HuH-7 (cell line): ENCODE measurements at places on chromosomes 12 and 14.
A peak's percentile ranks its signal among the peaks of the same experiment; 100 is the strongest.

GRCh38 chr12:19014240-19014639 lies 115.3 kb upstream of the PLEKHA5 start:
- DNase-seq = no peak

GRCh38 chr12:33427071-33427470 lies 12.5 kb downstream of the SYT10 start:
- DNase-seq = no peak

- no peak for DNase-seq
Measured at GRCh38 chr14:78700236-78700635, 530.1 kb downstream of the NRXN3 start.

- DNase-seq = no peak
Measured at GRCh38 chr12:2877953-2878732, 1.1 kb downstream of the RHNO1 start.

DNA sequence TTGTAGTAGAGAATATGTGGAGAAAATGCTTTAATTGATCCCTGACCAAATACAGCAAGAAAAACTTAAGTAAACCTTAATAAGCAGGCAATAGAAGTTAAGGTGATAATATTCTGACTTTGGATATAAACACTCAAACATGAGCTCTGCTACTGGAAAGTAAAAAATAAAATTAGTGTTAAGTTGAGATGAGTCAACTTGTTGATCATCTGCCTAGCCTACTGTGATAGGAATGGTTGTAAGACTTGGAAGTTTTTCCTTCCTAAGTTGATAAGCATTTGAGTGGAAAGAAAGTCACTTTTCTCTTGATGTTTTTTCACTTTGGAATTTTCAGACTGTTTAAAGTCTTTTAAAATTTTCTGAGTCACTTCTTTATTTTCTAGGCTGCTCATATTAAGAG lies 26.0 kb downstream of the ADIPOR2 start:
- no peak for DNase-seq

DNA sequence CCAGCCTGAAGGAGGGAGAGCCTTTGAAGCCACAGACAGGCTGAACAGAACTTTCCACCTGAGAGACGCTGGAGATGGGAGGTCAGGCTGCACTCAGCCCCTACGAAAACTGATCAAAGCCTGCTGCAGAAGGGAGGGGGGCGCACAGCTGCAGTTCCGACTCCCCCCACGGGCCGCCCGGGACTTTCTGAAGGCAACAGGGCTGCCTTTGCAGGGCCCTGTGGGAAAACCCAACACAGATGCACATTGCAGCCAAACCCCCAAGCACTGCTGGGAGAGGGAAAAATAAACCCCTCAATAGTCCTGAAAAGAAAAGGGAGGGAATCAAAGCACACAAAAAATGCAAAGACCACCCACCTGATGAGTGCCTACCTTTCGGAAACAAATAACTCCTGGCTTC lies 290.6 kb downstream of the ZFP36L1 start:
- no peak for DNase-seq

DNA sequence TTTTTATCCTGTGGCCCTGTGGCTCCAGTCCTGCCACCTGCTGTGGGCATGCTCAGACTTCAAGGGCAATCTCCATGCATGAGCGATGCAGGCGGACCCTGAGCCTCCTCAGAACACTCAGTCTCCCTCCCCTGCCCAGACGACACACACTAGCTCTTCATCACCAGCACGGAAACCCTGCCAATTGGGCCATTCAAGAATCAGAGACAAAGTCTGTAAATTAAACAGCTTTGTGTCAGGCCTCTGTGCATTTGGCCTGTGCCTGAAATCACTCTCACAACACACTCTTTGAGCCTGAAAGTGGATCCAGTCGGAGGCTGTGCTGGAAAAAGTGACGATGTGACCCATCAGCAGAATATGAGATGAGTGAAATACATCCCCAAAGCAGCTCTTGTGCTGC lies 12.5 kb downstream of the POU6F1 start:
- DNase-seq = no peak

DNA sequence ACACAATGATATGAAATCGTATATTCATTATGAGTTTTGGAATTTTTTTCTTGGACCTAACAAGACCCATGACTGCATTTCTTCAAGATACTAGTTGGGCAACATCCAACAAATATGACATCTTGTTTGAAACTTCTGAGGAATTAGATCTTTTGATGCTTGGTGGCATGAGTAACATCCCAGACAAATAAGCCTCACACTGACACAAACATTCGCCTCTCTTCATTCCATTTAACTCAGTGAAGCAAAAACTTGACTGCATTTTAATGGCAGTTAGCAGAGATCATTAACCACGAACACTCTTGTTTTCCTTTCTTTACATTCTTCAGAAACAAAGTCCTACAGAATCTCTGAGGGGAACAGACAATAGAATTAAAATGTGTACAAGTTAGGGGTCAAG lies 758.3 kb downstream of the C12orf50 start:
- no peak for DNase-seq

DNA sequence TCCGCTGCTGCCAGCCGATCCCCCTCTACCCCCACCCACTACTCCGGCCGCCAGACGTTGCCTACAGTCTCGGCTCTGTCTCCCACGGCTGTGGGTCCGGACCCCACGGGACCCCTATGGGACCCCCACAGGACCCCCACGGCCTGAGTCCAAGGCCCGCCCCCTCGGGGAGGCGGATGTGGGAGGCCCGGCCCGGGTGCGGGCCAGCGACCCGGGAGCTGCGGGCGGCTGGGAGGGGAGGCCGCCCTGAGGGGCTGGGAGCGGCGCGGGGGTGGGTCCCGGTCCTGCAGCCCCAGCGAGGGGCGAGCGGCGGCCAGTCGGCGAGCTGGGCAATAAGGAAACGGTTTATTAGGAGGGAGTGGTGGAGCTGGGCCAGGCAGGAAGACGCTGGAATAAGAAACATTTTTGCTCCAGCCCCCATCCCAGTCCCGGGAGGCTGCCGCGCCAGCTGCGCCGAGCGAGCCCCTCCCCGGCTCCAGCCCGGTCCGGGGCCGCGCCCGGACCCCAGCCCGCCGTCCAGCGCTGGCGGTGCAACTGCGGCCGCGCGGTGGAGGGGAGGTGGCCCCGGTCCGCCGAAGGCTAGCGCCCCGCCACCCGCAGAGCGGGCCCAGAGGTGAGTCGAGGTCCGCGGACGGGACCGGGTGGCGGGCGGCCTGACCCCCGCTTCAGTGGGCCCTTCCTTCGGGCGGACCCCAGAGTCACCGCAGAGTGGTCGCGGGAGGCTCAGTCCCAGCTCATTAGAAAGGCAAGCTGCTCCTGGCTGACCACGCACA lies at the start of gene ACVRL1:
ACVRL1 (plus strand) TSS at position 422 of the 773 bp plus-strand sequence. CDS start 4,971 bp downstream, outside the sequence.
- DNase-seq = no peak

DNA sequence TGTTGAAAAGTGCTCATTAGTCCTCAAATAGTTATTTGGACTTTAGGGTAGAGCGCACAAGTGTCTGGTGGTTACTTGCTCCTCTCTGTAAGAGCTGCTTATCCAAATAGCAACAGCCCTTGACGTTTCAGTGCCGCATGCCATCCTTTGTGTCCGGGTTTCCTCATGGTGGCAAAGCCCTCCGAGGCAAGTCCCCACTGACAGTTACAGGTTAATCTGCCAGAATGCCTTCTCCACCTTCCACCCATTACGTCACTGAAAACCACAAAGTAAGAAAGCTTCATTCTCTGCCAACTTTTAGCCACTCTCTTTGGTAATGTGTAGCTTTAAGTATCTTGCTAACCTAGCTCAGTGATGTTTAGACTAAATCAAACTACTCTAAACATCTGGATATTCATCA lies 78.6 kb downstream of the POLR3B start:
- DNase-seq = no peak

DNA sequence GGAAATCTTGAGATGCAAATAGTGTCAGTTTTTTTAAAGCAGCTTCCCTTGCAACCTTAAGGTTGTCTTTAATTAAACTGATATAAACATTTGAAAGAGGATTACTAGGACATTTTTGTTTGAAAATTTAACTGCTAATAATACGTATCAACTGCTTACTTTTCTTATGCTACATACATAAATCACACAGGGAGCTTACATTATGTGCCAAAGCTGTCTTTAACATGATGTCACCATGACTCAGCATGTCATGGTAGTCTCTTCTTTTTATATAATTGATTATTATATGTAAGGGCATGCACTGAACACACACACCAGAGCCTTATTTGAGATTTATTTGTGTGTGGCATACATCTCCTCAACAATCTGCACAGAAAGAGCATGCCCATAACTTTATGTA lies 63.0 kb upstream of the PTHLH start:
- DNase-seq = no peak

GRCh38 chr14:92696366-92696765 lies 52.1 kb downstream of the LGMN start:
- DNase-seq = no peak

GRCh38 chr14:68784226-68784910 lies 8.5 kb downstream of the ZFP36L1 start:
- peak; percentile 81 for DNase-seq

- no peak for DNase-seq
Measured at GRCh38 chr12:70598467-70599193, 38.6 kb downstream of the PTPRB start.

GRCh38 chr14:76710056-76711010 lies 50.9 kb upstream of the VASH1 start:
- DNase-seq = peak; percentile 28

DNA sequence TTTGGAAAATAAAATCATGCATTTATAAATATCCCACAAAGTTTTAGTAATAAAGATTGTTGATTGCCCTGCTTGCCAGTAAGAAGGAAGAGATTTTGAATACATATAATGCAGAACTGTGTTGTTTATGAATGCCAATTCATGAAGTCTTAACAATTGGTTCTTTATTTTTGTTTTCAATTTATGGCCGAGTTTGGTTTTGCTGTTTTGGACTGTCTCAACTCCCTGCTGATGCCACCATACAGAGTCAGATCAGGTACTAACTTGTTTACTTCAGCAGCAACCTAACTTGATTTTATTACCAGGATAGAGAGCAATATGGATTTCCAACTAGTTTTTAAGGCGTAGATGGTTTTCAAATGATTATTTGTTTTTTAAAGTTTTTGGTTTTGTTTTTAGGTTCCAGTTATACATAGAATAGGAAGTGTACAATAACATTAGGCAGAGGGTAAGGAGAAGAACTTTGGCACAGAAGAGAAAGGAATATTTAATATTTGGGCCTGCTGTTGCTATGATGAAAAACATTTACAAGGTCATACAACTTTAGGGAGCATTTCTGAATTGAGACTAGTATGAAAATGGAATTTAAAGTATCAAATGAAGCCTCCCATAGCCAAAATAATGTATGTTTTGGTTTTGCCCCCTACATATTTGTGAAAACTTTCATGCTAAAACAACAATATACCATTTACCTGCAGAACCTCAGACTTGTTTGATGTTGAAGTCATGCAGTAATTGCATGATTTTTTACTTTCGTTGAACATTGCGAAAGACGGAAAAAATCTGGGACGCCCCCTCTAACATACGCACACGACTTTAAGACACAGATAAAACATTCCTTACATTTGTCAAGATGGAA lies 904 bp upstream of the FAM177A1 start:
- no peak for DNase-seq

- no peak for DNase-seq
Measured at GRCh38 chr12:52019113-52019770, 12.5 kb downstream of the TAMALIN start.

DNA sequence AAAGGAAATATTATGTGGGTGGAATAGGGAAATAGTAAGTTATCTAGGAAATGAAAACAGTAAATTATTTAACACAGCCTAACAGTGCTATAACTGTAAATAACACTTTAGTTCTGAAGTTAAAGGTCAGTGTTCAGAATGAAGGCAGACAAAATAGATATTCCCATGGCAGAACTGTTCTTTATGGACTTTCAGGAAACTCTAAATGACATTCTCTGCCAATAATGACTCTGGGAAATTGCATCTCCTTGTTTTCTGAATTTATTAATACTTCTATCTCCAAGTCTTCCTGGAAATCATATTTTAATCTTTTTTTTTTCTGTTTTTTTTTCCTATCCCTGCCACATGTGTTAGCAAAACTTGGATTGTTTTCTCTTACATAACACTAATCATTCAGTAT lies 101.4 kb downstream of the PDE3A start:
- no peak for DNase-seq

DNA sequence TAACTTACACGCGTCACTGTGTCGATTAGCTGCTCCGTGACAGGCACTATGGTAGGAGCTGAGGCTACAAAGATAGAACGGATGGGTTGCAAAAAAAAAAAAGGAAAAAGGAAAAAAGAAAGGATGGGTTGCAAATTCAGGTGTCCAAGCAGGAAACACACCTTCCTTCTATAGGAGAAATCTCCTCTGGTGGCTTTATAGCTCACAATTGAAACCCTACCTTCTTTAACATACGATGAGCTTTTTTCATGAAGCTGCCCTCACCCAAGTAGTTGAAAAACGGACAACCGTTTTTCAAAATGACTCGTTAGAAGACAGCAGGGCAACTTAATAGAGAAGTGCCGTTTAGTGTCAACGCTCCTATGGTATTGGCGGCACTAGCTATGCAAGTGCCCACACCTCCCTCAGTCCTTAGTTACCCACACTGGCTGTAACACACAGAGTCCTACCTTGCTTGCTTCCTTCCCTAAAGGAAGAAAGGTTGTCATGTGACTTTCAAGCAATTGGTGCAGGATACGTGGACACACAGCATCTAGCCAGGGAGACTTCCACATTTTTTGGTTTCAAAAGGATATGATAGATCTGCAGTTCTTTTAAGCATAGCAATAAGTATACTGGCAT lies 682 bp upstream of the TRIP11 start:
- peak; percentile 25 for DNase-seq

- DNase-seq = no peak
Measured at GRCh38 chr14:105193916-105194782, 13.0 kb upstream of the NUDT14 start.

- DNase-seq = peak; percentile 67
Measured at GRCh38 chr14:37594238-37594970, 645 bp downstream of the FOXA1 start.

DNA sequence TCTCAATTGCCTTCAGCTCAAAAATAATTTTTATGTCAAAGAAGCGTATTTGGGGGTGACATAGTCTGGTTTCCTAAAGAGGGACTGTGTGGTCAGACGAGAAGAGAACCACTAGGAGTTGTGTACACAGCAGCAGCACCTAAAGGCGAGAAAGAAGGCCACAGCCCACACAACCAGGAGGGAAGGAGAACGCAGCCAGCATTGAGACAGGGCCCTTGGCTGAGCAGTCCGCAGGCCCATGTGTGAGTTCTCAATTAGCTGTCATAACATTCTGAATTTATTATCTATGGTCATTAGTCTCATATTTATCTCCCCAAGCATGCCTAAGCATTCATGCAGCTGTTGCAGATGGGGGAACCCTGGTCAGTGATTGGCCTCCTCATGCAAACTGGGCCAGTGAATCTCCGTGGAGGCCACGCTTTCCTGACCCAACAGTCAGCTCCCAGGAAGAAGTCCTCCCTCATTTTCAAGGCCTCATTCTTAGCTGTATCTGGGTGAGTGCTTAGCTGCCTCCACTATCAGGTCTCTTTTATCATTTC lies 81.2 kb upstream of the ATF7IP start:
- peak; percentile 39 for DNase-seq

GRCh38 chr12:24361877-24362580 lies 412.6 kb upstream of the SOX5 start:
- no peak for DNase-seq

- no peak for DNase-seq
Measured at GRCh38 chr12:117688446-117688845, 280.3 kb downstream of the KSR2 start.

- no peak for DNase-seq
Measured at GRCh38 chr12:95474660-95474958, 657 bp downstream of the METAP2 start.
